ENCODE measurements at places on chromosomes 5 and 9. TPM values are rescaled to one million over a fixed set of nuclear protein-coding genes. Genes with fewer than 3 reads are reported as not detected.

EDIL3 gene
- total RNA-seq, result 406 TPM

LCP2 gene
- not detected for total RNA-seq

CDC26 gene
- 27.9 TPM for total RNA-seq

OR1Q1 gene
- total RNA-seq, result not detected

FAXDC2 gene
- 19.2 TPM for total RNA-seq

DNA sequence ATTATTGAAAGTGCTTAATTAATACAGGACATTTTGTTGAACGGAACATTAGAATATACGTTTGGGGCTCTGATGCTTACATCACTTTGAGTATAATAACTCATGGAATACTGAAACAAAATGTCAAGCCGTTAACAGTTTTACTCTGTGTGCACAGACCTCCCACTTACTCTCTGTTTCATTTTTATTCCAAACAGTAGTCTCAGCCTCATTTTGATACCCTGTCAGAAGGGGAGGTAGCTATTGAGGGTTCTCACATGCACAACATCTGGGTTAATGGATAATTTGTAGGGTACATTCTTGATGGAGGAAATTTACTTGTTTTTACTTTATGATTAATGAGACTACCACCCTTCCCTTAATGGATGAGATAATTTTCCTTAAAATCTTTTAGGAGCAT is 59.0 kb downstream of the SCAMP1 start:
- no peaks in the 10 kb centered on the region for H3K27me3 ChIP-seq
- no peak overlapping the region for H3K4me3 ChIP-seq
- H3K36me3 ChIP-seq, result peaks cover 6% of the 10 kb centered on the region
- no peak for DNase-seq
- H3K4me1 ChIP-seq, result no peaks in the 10 kb centered on the region

DNA sequence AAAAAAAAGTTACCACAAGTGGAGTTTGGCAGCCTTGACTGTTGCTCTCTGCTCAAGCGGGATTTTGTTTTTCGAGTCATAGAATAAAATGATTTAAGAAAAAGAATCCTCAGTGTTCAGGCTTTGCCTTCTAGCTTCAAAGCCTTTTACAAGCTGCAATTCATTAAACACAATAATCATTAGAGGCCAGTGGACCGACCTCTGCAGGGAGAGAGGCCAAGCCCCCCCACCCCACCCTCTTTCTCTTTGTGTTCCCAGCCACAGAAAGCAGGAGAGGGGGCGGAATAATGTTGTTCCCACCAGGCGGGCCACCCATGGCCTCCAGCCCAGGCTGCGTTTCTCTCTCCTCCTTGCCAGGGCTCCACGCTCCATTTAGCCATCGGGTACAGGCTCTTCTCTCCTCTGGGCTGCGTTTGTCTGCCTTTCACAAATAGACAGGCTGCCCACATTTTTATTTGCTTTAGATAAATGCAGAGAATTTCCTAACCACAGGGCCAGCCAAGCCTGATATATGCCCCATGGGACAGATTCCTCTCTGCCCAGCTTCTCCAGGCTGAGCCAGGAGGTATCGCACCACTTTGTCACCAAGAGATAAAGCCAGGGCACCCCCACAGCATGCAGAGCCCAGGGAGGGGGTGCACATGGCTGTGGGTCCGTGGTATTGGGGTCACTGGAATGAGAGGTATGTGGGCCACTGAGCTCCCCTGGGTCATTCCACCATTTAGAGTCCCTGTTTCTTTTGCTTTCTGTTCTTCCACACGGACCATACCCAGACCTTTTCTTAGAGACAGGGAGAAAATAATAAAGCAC is 318.8 kb downstream of the PIK3R1 start:
- H3K4me1 ChIP-seq, result peaks cover 28% of the 10 kb centered on the region
- peak; percentile 78 for DNase-seq
- peak overlapping the region; percentile 64 for H3K4me3 ChIP-seq

DNA sequence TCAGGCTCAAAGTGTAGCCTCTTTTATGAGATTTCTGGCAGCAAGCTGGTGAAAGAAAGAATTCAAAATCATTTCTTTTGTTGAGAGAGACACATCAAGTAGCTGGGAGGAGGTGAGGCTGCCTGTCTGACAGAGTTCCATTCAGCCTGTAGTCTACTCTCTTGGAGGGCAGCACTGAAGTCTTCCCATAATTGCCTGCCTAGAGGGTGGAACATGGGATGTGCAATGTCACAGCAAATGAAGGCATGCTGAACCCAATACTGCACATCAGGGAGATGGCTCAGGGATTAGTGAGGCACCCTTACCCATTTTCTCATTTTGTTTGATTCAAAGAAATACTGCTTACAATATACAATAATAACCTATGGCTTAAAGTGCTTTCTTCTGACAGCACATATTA is 475.7 kb downstream of the TMEM232 start:
- no peaks in the 10 kb centered on the region for H3K4me1 ChIP-seq
- H3K27ac ChIP-seq, result no peak overlapping the region
- no peak overlapping the region for H3K4me3 ChIP-seq
- H3K36me3 ChIP-seq, result no peaks in the 10 kb centered on the region
- no peaks in the 10 kb centered on the region for H3K27me3 ChIP-seq

DNA sequence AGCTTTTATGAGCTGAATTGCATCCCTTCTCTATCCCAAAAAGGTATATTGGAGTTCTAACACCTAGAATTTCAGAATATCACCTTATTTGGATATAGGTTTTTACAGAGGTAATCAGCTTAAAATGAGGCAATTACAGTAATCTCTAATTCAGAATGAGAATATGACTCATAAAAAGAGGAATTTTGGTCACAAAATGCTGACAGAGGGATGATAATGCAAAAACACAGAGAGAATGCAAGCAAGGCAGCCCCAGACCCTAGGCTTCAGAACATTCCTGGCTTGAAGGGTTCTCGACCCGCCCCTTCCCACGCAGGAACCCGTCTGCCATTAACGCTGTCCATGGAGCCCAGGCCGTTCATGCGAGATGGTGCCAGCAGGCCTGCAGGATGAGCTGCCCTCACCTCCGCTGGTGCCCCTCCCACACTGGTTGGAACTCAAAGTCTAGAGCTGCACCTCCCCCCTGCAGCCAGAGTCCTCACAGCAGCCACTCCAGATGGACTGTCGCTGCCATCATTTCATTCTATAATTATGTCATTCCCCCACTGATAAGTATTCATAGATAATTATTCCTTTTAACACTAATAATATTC is 1173.4 kb upstream of the ACO1 start:
- H3K27ac ChIP-seq, result no peak overlapping the region
- H3K4me1 ChIP-seq, result no peaks in the 10 kb centered on the region
- H3K27me3 ChIP-seq, result no peaks in the 10 kb centered on the region
- no peak for DNase-seq
- H3K36me3 ChIP-seq, result no peaks in the 10 kb centered on the region
- no peak overlapping the region for H3K4me3 ChIP-seq

GRCh38 chr5:172608773-172609172 is 32.3 kb upstream of the NEURL1B start:
- no peaks in the 10 kb centered on the region for H3K4me1 ChIP-seq
- H3K36me3 ChIP-seq, result no peaks in the 10 kb centered on the region
- no peak overlapping the region for H3K27ac ChIP-seq
- peaks cover 30% of the 10 kb centered on the region for H3K27me3 ChIP-seq

DNA sequence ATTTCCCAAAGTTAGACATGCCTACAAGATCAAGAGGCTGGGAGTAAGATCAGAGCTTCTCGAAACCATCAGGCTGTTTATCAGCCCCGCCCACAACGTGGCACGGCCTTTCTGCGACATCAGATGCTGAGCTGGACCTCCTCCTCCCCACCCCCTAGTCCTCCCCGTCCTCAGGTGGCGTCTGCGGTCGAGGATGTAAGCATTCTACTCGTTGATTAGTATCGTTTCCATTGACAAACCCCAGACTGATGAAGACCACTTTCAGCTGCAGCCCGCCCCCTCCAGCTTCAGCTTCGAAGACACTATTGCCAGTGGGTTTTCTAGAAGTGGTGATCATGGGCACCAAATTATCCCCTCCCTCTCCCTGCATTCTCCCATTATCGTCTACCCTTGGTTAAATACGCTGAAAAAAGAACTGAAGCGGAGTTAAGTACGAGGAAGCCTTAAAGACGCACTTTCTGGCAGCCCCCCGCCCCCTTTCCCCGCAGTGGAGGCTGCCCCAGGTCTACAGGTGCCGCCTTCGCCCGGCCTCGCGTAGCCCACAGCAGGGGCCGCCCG is 1.1 kb downstream of the PPIC start:
- H3K4me3 ChIP-seq, result peak overlapping the region; percentile 90
- peaks cover 7% of the 10 kb centered on the region for H3K4me1 ChIP-seq
- no peak for DNase-seq
- no peaks in the 10 kb centered on the region for H3K36me3 ChIP-seq

- no peaks in the 10 kb centered on the region for H3K4me1 ChIP-seq
- H3K36me3 ChIP-seq, result no peaks in the 10 kb centered on the region
- H3K27ac ChIP-seq, result no peak overlapping the region
- no peak for DNase-seq
Measured at GRCh38 chr5:64437496-64437895, 68.3 kb upstream of the RGS7BP start.
